ENCODE measurements at places on chromosomes 5 and 9.

DNA sequence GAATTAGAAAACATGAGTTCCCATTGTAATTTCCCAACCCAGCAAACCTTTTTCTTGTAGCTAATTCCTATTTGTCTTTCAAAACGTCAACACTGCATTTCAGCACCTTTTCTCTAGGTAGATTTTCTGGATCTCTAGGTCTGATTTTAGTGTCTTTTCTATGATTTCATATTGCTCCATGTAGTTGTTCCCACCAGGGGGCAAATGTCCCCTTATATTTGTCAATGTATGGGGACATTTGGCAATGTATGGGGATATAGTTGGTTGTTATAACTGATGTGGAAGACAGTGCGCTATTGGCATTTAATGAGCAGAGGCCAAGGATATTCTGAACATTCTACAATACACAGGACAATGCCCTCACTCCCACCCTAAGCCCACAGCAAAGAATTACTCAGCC, 273.9 kb upstream of the ADRA1B start:
- ATAC-seq = no peak

- no peak for ATAC-seq
Observed at GRCh38 chr5:21809611-21810010, 1043.5 kb downstream of the CDH12 start.

- ATAC-seq = no peak
Observed at GRCh38 chr5:149598966-149599365, 17.7 kb downstream of the ARHGEF37 start.

DNA sequence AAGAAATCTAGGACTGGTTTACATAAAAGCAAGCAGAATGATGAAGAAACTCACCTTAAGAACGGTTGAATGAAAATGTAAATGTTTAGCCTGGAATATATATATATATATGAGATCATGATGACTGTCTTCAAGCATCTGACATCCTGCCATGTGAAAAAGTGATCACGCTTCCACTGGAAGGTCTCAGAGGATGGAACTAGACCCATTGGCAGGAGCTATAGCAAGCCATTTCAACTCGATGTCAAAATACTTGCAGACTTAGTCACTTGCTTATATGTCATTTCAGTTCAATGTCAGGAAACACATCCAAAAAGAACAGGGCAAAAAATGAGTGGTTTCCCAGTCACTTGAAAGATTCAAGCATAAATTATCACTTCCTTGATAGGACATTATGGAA, 22.2 kb upstream of the TMEM161B start:
- ATAC-seq = no peak

GRCh38 chr5:174115226-174115625, 69.7 kb downstream of the NSG2 start:
- ATAC-seq = no peak

DNA sequence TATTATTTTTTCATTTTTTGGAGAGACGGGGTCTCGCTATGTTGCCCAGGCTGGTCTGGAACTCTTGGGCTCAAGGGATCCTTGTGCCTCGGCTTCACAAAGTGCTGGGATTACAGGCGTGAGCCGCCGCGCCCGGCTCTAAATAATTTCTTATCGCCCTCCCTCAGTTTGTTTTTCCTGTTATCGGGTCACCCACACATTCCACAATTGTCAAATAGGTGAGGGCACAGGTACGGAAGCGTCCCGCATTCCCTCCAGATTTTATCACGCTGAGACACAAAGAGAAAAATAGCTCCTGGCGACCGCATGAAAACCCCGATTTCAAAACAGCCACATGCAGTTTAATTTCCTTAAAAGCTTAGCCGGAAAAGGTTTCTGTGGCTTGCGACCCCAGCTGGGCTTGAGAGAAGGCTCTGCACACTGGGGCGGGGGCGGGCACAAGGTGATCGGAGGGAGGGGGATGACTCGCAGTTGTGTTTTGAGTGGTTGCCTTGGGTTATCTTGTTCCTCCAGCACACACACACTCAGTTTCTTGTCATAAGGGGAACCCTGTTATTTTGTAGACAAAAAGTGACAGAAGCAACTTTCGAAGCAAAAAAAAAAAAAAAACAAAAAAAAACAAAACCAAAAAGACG, 717 bp upstream of the IQGAP2 start:
- ATAC-seq = peak; percentile 55

DNA sequence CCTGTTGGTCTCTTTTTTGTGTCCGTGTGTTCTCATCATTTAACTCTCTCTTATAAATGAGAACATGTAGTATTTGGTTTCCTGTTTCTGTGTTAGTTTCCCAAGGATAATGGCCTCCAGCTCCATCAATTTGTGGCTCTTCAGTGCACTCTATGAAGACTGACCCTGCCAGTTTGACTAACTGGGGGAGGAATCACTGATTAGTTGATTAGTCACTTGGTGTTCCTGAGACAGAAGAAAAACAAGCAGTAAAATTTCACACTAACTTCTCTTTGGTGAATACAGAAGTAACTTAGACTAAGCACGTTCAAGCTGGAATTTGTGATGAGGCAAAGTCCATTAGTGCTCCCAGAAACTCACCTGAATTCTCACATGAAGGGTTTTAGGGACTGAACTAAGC, 495.8 kb upstream of the RORB start:
- ATAC-seq = no peak

- ATAC-seq = no peak
Observed at GRCh38 chr5:132205385-132206125, 22.1 kb downstream of the P4HA2 start.

GRCh38 chr9:76571288-76571687, 112.3 kb downstream of the GCNT1 start:
- peak; percentile 56 for ATAC-seq

- no peak for ATAC-seq
Observed at GRCh38 chr5:85931220-85931619, 686.5 kb upstream of the COX7C start.

DNA sequence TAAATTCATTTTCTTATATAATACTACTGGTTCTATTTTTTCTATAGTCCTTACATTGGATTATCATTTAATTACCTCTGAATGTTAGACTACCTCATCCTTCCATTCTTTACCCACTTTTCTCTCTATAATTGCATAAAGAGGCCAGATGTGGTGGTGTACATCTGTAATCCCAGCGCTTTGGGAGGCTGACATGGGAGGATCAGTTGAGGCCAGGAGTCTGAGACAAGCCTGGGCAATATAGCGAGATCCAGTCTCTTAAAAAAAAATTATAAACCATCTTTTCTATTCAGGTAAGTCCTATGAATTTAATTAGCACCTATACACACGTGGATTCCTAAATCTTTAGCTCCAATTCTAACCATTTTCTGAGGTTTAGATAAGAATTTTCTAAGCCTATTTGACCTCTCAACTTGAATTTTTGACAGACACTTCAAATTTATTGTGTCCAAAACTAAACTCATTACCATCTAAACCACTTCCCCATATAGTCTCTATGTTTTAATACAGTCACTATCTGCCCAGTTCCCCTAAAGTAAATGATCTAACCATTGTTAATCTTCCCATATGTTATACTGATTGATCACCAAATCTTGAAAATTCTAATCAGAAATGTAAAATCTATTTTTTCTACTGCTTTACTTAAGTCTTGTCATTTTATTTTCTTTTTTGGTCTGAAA, 33.0 kb upstream of the CHD1 start:
- no peak for ATAC-seq

- no peak for ATAC-seq
Observed at GRCh38 chr5:155540000-155540595, 526.5 kb downstream of the KIF4B start.

GRCh38 chr9:109309282-109309681, 11.6 kb downstream of the EPB41L4B start:
- ATAC-seq = no peak

- ATAC-seq = no peak
Observed at GRCh38 chr5:39025456-39025855, 48.7 kb downstream of the RICTOR start.

- peak; percentile 60 for ATAC-seq
Observed at GRCh38 chr5:115243412-115243811, 19.3 kb downstream of the PGGT1B start.

- ATAC-seq = no peak
Observed at GRCh38 chr5:66118304-66118703, 25.8 kb upstream of the SREK1 start.

- ATAC-seq = no peak
Observed at GRCh38 chr5:79399046-79399445, 114.9 kb downstream of the HOMER1 start.

GRCh38 chr9:125161284-125161918, 18.1 kb upstream of the SCAI start:
- ATAC-seq = no peak

- no peak for ATAC-seq
Observed at GRCh38 chr9:116549061-116549664, 137.9 kb upstream of the TRIM32 start.

DNA sequence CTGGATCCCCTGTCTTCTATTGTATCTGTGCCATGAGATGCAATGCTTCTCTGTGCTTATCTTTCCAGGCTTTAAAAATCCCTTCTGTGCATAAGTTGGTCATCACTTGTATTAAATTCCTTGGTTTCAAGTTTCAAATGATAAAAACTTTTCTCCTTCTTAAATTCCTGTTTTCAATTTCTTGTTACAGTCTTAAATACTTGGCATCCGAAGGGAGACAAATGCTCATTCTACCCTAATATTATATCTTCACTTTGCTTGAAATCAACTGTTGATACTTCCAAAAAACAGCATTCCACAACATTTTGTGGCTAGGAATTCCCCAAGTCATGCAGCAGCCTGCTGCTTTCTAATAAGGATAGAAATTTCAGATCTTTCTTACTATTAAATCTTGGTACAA, 413.2 kb upstream of the ACTBL2 start:
- ATAC-seq = no peak

DNA sequence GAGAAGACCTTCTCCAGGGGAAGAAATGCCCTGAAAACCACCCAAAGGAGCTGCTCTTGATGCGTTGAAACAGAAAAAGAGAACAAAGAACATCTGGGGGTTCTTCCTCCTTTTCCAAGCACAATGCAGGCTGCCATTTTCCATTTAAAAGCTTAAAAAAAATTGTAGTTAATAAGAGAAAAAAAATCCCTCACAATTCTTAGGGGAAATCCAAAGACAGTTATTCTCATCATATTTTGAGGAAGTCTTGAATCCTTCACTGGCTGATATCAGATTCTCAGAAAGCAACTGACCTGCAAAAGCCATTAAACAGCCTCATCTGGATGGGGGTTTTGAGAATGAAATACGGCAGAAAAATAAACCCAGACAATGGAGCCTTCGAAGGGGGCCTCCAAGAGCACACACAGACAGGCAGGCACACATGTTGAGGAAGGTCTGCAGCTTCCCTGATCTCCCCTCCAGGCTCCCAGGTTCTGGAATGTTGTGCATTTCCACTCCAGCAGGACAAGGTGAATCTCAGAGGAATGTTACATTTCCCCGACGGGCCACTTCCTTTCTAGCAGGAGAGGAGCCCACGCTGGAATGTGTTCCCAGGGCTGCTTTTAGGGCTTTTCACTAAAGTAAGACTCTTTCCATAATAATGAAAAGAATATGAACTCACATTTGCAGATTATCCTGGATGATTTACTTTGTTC, 159.4 kb upstream of the S1PR3 start:
- ATAC-seq = no peak

GRCh38 chr9:96513622-96514021, 63.7 kb downstream of the HABP4 start:
- ATAC-seq = no peak

DNA sequence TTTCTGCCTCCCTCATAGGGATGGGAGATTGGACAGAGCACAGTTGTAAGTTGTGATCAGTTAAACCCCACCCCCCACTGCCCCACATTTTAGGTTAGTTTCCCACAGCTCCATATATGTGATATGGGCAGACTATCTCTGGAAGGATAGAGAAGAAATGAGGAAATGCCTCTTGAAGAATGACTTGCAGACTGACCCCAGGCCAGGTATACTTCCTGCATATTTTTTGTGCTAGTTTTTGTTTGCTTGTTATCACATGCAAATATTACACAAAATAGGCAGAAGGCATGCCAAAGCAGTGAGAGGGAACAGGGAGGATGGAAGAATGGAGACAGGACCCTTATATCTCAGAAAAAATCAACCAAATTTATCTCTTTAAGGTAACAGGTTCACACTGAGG, 10.1 kb upstream of the GLRX start:
- no peak for ATAC-seq

DNA sequence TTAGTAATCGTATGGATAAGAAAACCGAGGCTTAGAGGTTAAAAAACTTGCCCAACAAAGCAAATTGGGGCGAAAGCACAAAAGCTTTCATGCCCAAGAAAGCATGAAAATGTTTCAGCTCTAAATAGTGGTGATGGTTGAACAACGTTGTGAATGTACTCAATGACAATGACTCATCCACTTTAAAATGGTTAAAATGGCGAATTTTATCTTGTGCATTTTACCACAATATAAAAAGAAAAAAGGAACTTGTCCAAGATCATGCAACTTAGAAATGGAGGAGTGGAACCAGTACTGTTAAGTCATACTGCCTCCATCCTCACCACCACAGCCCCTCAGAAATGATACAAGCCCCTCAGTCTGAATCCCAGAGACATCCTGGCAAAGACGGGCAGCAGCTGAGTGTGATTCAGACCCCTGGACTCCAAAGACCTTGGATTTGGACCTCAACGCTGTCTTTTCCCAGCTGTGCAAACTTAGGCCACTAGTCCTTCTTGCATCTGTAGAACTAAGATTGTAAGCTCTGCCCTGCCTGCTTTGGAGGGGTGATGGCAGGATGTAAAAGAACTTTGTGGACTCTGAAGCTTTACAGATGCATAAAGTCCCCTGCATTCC, 158.4 kb downstream of the GABBR2 start:
- no peak for ATAC-seq

GRCh38 chr5:131466171-131466766, 168.8 kb downstream of the RAPGEF6 start:
- ATAC-seq = peak; percentile 84

DNA sequence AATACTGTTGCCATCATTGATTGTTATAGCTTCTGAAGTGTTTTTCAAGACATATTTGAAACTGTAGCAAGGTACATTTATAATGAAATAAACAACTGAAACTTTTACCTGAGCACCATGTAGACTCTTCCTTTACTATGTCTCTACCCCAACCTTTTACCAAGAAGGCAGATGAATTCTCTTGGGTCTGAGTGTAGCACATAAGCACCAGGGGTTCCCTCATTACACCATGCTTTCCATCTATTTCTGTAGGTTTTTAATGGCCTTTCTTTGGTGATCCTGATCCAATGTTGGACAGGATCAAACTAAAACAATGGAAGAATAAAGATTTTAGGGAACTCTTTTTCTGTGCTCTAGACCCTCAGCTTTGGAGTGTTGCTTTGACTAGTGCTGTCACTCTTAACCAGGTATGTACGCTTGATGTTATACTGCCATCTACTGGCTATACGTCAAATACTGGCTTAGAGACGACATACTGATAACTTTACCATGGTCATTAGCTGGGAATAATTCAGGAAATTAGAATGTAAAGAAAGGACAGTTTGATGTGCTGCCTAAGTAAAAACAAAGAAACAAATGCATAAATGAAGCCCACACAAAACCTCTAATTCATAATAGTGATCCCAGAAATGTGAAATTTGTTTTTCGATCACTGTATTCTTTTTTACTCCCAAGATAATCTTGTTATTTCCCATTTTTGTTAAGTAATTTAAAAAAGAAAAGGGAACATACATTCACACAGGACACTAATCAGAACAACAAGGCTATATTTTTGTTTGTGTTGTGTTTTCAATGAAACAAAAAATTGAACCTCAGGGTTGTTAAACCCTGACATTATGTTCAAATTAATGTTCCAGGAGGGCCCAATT, 30.7 kb downstream of the IFNW1 start:
- ATAC-seq = peak; percentile 86
